ENCODE measurements at places on chromosomes 3 and 15.

DNA sequence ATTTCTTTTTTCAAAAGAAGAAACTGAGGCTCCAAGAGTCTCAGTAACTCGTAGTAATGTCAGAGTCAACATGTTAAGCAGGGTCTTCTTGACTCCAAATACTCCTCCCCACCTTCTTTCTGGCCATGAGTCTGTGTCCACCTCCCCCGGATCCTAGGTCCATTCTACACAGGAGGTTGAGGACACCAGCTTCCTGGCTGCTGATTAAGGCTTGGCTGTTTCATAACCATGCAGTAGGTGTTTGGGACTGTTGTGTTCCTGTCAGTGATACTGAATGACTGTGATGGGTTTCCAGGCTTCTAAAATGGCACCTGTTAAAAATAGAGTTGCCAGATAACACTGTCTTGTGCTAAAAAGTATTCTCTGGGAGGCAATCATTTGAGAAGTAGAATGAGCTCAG is 130.8 kb upstream of the IL12A start:
- no peak for DNase-seq

- DNase-seq = no peak
Measured at GRCh38 chr15:89803941-89804800, 10.5 kb downstream of the ANPEP start.

- no peak for DNase-seq
Measured at GRCh38 chr15:47949815-47950214, 171.0 kb upstream of the SLC24A5 start.

DNA sequence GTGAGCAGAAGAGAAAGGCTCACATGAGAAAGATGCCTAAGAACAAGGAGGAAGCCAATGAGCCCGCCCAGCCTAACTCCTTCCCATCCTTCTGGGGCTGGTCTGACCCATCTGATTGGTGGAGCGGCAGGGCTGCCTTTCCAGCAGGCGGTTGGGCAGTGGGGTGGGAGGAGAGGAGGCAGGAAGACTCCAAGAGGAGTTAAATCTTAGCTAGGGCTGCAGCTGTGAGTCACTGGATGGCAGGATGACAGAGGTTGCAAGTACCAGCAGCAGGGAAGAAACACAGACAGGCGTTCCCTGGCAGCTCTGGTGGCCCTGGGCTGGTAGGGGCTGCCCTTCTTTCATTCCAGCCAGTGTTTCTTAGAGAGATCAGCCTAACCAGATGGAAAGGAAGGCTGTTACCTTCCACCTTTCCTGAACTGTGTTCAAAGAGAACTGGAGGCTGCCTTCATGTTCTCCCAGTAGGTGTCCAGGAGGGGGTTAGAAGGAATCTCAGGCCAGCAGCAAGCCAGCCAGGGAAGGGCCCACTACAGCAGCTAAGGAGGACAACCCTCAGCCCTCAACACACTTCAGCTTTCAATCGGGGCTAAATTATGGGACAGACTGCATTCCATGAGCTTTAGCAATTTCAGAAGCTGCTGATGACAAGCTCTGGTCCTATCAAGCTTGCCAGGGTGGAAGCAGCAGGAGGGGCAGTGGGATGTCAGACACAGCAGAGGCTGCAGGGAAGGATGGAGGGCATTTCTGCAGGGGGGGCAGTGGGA is 50.3 kb downstream of the CHSY1 start:
- DNase-seq = peak; percentile 97

- no peak for DNase-seq
Measured at GRCh38 chr3:119937229-119937628, 155.3 kb downstream of the NR1I2 start.

DNA sequence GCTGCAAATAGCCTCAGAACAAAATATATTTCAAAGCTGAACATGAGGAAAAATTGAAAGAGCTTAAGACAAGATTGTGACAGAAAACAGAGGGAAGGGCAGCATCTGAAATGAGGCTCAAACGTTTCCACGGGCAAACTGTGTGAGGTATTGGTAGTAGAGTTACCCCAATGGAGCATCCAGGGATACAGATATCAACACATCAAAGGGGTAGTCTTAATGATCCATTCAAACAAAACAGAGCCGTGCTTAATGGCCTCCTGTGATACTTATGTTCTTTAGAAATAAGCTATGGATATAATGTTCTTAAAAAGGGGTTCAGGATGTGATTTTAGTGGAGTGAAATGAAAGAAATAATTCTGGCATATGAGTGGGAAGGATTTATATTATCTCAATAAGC is 430.3 kb upstream of the PDZRN3 start:
- DNase-seq = no peak

- DNase-seq = no peak
Measured at GRCh38 chr3:117519776-117520175, 810.2 kb downstream of the TUSC7 start.

DNA sequence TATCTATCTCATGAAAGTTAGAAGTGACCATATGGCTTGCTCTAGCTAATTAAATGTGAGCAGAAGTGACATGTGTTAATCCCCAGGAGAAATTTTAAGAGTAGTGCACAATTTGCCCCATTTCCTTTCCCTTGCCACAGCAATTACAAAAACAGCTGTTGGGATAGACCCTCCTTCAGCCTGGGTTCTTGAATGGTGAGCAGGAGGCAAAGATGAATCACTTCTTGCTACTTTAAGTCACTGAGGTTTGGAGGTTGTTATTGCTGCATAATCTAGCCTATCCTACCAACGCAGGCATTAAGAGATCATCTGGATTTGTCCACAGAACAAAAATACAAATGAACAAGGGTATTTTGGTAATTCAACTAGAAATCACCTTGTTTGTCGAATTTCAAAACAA is 51.7 kb upstream of the CAPN7 start:
- no peak for DNase-seq

DNA sequence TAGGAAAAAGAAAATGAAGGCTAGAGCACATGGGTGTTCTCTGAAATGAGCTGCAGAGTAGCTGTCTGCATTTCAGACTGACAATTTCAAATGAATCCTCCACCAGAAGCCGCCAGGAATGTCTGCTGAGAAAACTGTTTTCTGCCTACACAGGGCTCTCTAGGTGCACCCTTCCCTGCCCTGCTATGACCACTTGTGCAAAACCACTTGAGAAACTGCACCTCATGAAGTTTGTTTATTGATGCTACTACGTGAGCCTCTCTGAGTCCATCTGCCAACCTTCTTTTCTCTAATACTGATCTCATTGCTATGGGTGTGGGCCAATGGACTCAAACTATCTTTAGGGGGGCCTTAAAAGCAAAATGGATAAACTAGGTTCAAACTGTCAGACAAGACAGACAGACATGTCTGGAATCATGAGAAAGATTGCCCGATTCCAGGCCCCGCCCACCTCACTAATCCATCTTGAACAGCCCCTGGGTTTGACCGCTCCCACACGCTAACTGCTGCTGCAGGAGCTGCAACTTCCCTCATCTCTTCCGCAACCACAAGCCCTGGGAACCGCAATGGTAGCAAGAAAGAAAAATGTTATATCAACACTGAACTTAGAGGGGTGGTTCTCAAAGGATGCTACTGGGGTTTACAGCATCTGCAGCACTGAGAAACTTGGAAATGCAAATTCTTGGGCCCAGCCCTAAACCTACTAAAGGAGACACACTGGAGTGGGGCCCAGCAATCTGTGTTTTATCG is 9.0 kb upstream of the CD47 start:
- DNase-seq = no peak

- peak; percentile 65 for DNase-seq
Measured at GRCh38 chr3:123660900-123661299, 76.0 kb upstream of the HACD2 start.

- DNase-seq = no peak
Measured at GRCh38 chr15:74302821-74303359, 64.6 kb downstream of the CYP11A1 start.

DNA sequence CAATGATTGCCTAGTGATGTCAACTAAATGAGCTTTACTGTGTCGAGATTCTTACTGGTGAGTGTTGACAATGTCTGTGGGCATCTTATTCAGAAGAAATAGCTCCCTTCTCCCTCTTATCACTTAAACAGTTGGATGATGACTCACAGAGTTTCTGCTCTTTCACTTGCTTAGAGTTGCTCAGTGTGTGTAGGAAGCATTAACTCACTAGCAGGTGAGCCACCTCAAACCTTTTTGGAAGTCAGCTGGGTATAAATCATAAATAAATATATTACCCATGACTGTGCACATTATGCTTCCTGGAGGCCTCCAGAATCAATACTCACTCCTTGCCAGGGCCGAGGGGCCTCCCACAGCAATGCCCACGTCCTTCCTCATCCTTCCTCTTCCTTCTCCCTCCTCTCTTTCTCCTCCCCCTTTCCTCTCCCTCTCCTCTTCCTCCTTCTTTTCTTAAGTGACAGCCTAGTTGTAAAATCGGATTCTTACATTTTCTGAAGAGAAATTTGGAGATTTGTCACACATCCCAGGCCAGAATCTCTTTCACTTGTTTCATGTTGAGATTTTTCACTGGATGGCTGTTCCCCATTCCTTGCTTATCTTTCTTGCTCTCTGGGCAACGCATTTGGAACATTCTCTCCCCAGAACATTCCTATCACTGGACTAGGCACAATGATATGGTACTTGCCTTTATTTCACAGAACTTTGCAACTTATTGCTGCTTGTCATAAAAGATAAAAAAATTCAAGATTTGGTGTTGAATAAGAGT is 17.5 kb downstream of the SHC4 start:
- peak; percentile 85 for DNase-seq

- DNase-seq = no peak
Measured at GRCh38 chr15:25635191-25635590, 196.4 kb upstream of the UBE3A start.

DNA sequence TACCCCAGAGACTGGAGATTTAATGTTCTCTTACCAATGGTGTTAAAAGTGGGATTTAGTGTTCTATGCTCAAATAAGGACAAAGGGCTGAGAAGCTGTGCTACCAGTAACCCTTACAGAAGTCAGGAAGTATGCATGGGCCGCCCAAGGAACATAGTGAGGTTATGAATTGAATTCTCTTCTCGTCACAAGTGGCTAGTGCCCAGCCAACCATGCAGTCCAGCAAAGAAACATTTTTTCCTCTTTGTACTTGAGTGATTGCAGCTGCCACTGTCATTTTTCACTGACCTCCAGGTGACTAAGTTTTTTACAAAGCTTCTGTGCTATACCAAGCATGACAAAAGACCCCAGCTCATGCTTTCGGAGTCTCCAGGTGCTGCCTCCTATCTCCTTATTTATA is 110.6 kb upstream of the DCBLD2 start:
- no peak for DNase-seq

DNA sequence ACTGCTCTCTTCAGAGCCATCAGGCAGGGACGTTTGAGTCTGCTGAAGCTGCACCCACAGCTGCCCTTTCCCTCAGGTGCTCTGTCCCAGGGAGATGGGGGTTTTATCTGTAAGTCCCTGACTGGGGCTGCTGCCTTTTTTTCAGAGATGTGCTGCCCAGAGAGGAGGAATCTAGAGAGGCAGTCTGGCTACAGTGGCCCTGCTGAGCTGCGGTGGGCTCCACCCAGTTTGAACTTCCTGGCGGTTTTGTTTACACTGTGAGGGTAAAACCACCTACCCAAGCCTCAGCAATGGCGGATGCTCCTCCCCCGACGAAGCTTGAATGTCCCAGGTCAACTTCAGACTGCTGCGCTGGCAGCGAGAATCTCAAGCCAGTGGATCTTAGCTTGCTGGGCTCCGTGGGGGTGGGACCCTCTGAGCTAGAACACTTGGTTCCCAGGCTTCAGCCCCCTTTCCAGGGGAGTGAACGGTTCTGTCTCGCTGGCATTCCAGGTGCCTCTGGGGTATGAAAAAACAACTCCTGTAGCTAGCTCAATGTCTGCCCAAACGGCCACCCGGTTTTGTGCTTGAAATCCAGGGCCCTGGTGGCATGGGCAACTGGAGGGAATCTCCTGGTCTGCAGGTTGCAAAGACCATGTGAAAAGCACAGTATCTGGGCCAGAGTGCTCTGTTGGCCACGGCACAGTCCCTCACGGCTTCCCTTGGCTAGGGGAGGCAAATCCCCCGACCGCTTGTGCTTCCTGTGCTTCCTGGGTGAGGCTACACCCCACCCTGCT is 21.1 kb upstream of the ST6GAL1 start:
- peak; percentile 70 for DNase-seq

- no peak for DNase-seq
Measured at GRCh38 chr15:57500256-57500655, 91.4 kb upstream of the MYZAP start.

GRCh38 chr15:89307046-89307587 is 27.5 kb downstream of the POLG start:
- peak; percentile 21 for DNase-seq

DNA sequence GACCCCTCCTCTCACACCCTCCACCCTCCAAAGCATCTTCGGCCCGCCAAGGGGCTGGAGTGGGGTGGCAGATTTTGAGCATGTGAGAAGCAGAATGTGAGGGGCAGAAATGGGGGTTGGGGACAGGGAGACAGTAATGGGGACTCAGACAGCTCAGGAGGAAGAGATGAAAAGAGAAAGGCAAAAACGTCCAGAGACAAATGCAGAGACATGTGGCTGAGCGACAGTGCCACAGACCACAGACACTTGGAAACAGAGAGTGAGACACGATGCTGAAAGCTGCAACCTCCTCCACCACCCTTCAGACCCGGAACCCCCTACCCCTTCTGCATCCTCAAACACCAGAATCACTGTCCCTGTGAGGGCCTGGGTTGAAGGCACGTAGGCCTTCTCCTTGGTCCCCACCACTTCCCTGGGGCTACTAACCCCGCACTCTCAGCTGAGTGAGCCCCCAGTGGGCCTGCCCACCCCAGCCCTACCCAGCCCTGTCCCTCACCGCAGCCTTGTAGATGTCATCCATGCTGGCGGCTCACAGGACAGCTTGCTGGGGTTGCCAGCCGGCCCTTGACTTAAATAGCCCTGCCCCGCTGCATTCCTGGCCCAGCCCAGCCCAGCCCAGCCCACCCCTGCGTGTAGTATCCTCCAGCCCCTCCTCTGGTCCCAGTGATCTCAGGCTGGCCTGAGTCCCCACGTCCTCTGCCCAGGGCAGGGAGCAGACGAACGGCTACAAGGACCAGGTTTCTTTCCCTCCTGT is at the start of gene TNNC1:
TSS of gene TNNC1 (minus strand) at position 546 of the 754 bp plus-strand sequence. CDS start at position 520, 26 bp downstream.
- no peak for DNase-seq

DNA sequence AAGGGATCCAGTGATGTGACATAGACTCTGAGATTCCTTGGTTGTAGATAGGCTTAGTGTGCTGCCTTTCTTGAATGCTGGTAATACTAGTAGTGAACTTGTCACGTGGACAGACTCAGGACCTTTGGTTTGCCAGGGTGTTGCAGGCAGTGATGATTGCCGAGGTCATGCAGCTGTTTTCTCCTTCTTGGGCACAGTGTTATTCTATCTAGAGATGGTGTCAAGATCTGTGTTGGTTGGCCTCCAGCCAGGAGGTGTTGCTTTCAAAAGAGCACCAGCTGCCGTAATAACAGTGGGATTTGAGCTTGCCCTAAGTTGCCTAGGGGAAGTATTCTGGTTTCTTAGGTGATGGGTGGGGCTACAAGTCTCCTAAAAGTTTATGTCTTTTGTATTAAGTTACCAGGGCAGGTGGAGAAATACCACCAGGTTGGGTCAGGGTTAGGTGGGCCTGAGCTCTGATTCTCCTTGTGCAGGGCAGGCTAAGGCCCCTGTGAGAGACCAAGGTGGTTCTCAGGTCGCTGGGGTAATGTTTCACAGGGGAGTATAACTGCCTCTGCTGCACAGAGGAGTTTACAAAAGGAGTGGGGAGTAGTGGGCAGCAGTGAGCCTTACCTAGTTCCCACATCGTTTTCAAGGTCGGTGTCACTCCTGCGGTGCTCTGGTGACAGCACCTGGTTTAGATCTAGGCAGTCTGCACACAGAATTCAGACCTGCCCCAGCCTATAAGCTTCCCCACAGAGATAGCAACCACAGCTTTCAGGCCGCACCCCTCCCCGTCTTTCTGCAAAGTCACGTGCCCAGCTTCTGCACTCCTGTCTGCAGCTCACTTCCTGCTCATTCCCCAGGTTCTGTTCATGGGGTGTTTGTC is 350.3 kb downstream of the DOCK3 start:
- peak; percentile 2 for DNase-seq

Data from A172 (cell line).